Smooth muscle cell of the umbilical artery (primary cell): ENCODE measurements at places on chromosomes 3 and 15. TPM values are rescaled to one million over a fixed set of nuclear protein-coding genes. Genes with fewer than 3 reads are reported as not detected.

UROC1 gene
- not detected in 2 replicates for total RNA-seq

SEMA6D gene
- total RNA-seq = 0.46 and 3.0 TPM in 2 replicates

C3orf85 gene
- not detected in 2 replicates for total RNA-seq

JAGN1 gene
- 17.6 and 24.3 TPM in 2 replicates for total RNA-seq

PLAAT1 gene
- 0.23 and 1.8 TPM in 2 replicates for total RNA-seq

ZFYVE19 gene
- total RNA-seq = 15.1 and 19.3 TPM in 2 replicates

CHRM5 gene
- under 0.01 TPM in 1 of 2 replicates, not detected in the other for total RNA-seq

TMEM44 gene
- 17.2 and 27.5 TPM in 2 replicates for total RNA-seq

AGTR1 gene
- 2.1 and 5.7 TPM in 2 replicates for total RNA-seq

ATP13A4 gene
- 0.46 and 0.89 TPM in 2 replicates for total RNA-seq

UCN2 gene
- total RNA-seq = 2.1 and 2.3 TPM in 2 replicates

SH2D7 gene
- total RNA-seq = not detected in 2 replicates

MYZAP gene
- total RNA-seq = under 0.01 TPM in 1 of 2 replicates, not detected in the other

LCMT2 gene
- 7.0 and 7.4 TPM in 2 replicates for total RNA-seq

ARL6IP5 gene
- 72.5 and 109 TPM in 2 replicates for total RNA-seq

SLC24A5 gene
- total RNA-seq = not detected in 2 replicates

PIERCE2 gene
- 0.89 and 1.1 TPM in 2 replicates for total RNA-seq

GOLGA8S gene
- total RNA-seq = 0.05 TPM in 1 of 2 replicates, not detected in the other

HIGD2B gene
- total RNA-seq = not detected in 2 replicates
